ENCODE measurements at places on chromosomes 7 and 10. TPM values are rescaled to one million over a fixed set of nuclear protein-coding genes. Genes with fewer than 3 reads are reported as not detected.
A peak's percentile ranks its signal among the peaks of the same experiment; 100 is the strongest.

Gene R3HCC1L
- 10.4 TPM for total RNA-seq

Gene TAF5
- total RNA-seq, result 6.9 TPM

Gene STK31
- not detected for total RNA-seq

Gene RINT1
- total RNA-seq, result 23.8 TPM

Gene FEZF1
- total RNA-seq, result not detected

- peak; percentile 20 for DNase-seq
Measured at GRCh38 chr7:87810130-87810529, 66.0 kb downstream of the SLC25A40 start.

DNA sequence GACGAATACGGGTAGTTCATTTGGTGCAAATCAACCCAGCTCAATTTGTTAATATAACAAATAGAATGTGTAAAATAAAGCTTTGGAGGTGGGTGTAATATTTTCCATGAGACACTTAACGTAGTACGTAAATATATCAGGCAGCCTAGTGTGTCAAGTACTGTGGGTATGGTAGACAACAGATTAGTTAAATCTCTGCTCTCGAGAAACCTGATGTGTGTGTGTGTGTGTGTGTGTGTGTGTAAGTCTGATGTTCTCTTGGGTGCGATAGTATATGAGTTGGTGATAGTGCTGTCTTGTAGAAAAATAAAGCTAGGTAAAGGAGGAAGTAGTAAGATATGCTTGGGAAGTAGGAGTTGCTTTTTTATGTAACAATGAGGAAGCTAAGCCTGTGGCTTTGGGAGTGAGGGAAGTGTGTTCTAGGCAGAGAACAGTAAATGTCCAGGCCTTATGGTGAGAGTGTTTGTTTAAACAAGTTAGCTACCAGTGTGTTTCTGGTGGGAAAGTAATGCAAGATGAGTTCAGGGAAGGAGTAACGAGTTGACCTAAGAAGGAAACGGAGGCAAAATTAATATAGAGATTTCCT is 26.1 kb downstream of the WAC start:
- DNase-seq, result no peak

DNA sequence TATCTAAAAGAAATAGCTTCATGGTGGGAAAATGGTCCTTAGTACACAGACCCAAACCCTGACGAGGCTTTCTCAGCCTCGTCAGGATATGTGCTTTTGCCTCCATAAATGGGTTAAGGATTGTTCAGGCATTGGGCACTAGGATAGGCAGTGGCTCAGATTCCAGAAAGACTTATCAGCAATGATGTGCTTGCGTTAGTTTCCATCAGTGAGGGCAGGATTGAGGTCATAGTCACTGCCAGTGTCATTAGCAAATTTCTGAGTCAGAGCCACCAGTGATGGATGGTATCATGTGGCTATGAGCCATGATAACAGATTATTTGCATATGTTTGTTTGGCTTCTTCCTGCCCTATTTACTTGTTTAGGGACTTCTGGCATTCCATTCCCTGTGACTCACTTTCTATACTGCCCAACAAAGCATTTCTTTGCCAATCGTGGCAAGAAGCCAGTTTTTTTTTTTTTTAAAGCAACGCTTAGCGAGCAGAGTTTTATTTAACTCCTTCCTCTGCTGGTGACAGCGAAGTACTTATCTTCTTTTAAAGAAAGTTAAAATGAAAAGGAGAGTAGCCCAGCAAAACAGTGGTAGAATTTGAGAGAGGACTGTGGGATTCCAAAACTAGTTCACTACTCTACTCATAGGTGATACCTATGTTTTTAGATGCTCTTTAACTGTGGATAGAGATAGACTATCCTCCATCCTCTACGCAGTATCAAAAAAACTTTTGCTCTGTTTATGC is 44.4 kb downstream of the MYPN start:
- DNase-seq, result peak; percentile 100

- peak; percentile 14 for DNase-seq
Measured at GRCh38 chr7:81949306-81949705, 179.5 kb upstream of the HGF start.

- no peak for DNase-seq
Measured at GRCh38 chr7:122064971-122065370, 79.1 kb downstream of the AASS start.

DNA sequence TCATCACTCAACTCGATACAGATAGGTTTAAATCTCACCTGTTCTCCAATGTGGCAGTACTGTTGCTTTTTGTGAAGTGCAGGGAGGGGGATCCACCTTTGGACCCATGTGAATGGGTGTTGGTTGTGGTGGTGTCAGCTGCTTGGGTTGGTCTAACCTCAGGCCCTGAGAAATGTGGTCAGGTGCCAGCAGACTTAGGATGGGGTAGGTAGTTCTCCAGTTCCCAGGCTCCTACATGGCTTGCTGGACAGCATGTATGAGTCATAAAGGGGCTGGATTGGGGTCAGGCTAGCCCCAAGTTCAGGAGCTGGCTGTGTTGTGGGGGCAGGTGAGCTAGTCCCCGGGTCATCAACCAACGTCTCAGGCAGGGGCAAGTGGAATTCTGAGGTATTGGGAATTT is 472.6 kb upstream of the CNTNAP2 start:
- DNase-seq, result no peak

DNA sequence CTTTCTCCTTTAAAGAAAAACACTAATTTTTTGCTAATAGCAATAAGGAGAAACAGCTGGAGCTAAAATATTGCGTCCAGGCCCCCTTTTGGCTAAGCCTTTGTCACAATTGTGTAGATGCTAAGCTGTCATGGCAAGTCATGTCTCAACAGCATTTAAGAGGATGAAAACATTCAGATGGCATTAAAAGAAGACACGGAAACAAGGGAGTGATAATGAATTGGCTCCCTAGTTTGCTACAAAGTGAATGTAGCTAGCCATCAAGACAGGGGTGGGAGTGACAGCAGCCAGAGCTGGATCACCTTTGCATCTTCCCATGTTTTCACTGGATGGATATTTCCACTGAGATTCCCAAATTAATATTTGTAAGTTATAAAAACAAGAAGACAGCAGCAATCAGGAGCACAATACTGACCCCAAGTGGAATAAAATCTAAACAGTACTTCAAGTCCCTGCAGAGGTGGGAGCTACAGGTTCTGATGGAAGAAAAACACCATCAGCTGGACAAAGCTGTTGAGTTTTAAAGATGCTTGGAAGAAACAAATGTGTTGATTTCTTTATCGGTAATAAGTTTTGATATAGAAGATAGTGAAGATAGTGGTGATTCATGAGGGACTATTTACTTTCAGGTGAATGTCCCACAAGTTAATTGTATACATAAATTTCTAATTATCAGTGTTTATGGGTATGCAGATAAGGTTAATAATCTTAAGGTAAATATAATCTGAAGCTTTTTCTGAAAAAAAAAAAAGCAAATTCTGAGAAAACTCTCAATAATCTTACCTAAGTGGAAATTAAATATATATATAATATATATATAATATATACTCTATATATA is 129.4 kb downstream of the SLC16A9 start:
- DNase-seq, result peak; percentile 58

- no peak for DNase-seq
Measured at GRCh38 chr10:111705021-111705420, 478.5 kb downstream of the GPAM start.

- DNase-seq, result no peak
Measured at GRCh38 chr10:115937768-115938056, 335.3 kb downstream of the GFRA1 start.

DNA sequence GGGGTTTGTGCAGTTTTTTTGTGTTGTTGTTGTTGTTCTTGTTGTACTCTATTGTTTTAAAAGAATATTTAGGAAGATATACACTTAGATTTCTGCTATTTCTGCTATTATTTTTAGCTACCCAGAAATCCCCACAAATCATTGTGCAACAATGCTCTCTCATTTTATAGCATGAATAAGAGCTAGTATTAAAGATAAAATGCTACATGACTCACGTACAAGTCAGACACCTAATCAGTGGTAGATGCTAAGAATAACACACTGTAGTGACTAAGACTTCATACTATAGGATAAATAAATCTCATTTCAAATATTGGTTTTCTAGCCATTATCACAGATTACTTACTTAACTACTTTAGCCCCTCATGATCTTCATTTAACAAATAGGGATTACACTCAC is 920.5 kb downstream of the KCNMA1 start:
- peak; percentile 58 for DNase-seq

GRCh38 chr7:115106316-115106715 is 184.4 kb downstream of the MDFIC start:
- no peak for DNase-seq
